Activated naive CD4-positive, alpha-beta T cell treated with anti-CD3 and anti-CD28 coated beads, Interleukin-2, amount 50 U/mL, for 72 hours (primary cell): ENCODE measurements at places on chromosomes 5 and 9.

GRCh38 chr5:5523066-5523505 lies 100.6 kb downstream of the ICE1 start:
- no peak for DNase-seq

DNA sequence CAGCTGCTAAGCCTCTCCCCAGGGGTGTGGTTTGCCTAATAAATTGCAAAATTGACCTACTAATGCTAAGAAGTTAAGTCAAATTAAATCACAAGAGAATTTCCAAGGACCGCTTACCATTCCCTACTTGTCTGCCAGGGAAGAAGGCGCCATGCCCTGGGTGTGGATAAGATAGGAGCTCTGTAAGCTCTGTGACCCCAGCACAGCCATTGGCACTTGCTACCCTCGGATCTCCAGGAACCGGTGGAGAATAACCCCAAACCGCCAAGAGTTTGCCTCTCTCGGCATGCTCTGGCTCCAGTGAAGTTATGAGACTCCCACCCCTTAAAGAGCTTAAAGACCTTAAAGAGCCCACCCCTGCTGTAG lies 58.9 kb downstream of the NEURL1B start:
- no peak for DNase-seq

DNA sequence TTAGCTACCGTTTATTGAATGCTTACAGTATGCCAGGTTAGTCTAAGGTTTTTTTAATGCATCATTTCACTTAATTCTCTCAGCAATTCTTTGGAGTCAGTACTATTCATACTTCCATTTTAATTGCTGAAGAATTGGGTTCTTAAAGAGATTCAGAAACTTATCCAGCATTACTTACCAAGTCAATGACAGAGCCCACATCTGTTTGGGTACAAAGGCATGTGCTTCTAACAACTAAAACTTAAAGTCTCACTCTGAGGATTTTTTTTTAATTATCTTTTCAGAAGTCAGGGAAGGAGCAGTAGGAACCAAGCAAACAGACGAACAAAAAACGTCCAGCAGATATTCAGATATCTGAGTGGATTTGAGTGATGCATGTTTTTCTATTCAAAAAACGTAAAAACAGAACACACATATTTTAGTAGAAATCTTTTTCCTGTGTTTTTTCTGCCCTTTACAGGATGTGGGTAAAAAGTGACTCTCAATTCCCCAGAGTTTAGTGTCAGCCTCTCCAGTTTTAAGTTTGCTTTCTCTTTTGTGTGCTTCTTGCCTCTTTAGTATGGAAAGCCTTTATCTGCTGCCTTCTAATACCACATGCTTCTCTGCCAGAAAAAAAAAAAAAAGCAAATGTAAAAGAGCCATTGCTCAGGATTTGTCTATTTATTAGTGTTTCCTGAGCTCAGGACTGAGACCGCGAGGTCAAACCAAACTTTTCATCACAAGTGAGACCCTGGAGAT lies 118.0 kb downstream of the PRKACG start:
- DNase-seq: no peak

DNA sequence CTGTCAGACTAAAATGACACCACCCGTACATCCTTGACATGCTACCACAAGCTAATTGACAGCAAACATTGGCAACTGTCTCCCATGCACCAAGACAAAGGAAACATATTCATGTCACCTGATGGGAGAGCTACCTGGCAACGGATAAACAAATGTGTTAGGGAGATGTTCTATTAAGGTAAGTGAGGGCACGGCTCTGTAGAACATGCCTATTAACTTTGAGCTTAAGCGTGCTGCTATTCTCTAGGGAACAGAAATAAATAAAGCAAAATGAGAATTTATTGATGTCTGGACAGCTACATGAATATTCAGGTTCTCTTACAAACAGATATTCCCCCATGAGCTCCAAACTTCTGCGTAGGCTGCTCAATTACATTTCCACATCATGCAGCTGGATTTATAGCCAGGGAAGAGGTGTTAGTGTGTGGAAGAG lies 361.4 kb upstream of the RFX3 start:
- DNase-seq: no peak

GRCh38 chr5:82312373-82312856 lies 34.3 kb upstream of the RPS23 start:
- peak; percentile 60 for DNase-seq

DNA sequence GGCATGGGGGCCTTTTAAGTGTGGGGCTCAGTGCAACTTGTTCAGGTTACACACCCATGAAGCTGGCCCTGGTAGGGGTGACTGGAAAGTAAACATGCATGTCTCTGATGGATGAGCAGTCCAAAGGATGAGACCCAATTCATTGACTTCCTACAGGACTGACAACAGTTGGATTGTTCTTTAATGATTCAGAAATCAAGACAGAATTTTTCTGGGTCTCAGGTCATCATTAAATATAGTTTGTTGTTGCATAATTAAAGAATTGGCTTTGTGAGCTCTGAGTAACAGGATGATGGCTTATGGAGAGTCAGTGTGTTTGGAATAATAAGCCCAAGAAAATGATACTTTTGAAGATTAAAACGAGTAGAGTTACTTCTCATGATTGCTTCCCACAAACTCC lies 604.2 kb upstream of the CLINT1 start:
- DNase-seq: no peak

DNA sequence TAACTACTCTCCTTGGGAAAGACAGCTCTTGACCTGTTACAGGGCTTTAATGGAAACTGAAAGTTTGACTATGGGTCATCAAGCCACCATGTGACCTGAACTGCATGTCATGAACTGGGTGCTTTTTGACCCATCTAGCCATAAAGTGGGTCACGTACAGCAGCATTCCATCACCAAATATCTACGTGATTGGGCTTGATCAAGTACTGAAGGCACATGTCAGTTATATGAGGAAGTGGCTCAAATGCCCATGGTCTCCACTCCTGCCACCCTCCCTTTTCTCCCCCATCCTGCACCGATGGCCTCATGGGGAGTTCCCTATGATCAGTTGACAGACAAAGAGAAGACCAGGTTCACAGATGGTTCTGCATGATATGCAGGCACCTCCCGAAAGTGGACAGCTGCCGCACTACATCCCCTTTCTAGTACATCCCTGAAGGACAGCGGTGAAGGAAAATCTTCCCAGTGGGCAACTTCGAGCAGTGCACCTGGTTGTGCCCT lies 7.3 kb upstream of the FCN1 start:
- peak; percentile 47 for DNase-seq

- DNase-seq: peak; percentile 25
Observed at GRCh38 chr5:151198861-151199260, 25.0 kb downstream of the CCDC69 start.
